Activated T-helper 9 cell treated with anti-CD3 and anti-CD28 coated beads, Interleukin-2, amount 50 U/mL, for 16 hours (primary cell): ENCODE measurements at places on chromosomes 11 and 22.

DNA sequence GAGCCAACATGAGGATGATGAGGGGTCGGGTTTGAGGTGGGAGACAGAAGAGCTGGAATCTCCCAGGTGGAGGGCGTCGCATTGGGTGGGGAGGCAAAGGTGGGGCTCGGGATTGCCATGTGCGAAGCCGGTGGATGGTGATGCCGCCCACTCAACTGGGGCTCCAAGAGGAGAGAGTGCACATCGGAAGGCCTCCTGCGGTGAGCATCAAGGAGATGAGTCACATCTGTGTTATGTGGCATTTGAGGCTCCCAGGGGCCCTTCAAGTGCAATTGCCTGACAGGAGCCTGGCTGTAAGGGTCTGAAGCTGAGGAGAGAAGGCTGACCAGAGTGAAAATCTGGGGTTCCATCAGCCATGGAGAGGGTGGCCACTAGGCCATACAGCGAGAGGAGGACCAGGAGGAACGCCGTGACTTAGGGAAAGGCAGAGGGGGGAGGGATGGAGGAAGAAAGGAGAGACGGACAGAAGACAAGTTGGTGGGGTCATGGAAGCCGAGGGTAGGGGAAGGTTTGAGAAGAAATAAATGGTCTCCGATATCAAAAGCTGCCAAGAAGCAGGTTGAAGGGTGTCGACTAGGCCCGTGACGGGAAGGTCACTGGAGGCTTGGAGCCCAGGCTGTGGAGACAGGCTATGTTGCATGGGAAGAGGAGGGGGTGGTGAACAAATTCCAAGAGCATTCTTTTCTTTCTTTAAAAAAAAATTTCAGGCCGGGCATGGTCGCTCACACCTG lies 21.3 kb downstream of the RASD2 start:
- no peak for DNase-seq

- no peak for DNase-seq
Measured at GRCh38 chr11:45922425-45923082, at the start of gene LARGE2. LARGE2 (plus strand) TSS chr11:45922656; CDS start chr11:45922883, 227 bp downstream.

DNA sequence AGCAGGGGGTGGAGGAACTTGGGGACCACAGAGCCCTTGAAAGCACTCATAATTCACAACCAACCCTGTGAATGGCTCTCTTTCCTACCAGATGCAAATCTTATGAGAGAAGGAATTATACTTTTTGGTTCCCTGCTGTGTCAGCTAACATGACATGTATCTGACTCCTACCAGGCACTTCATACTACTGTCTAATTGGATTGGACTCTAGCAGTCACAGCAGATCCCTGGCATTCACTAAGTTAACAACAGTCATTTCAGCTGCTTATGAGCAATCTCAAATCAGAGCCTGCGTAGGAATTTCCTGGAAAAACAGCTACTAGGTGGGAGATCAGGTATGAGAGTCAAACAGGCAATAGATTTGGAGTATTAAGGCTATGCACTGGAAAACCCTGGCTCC lies 11.1 kb upstream of the ENDOD1 start:
- DNase-seq: no peak

DNA sequence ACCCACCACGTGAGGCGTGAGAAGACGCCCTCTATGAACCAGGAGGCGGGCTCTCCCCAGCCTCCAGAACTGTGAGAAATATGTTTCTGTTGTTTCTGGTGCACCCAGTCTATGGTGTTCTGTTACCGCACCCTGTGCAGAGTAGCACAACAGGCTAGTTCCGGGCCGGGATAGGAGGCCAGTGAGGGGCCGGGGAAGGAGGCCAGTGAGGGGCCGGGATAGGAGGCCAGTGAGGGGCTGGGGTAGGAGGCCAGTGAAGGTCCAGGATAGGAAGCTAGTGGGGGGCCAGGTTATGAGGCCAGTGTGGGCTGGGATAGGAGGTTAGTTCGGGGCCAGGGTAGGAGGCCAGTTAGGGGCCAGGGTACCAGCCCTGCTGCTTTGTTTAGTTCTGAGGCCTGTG lies 204.6 kb downstream of the BARX2 start:
- DNase-seq: no peak

DNA sequence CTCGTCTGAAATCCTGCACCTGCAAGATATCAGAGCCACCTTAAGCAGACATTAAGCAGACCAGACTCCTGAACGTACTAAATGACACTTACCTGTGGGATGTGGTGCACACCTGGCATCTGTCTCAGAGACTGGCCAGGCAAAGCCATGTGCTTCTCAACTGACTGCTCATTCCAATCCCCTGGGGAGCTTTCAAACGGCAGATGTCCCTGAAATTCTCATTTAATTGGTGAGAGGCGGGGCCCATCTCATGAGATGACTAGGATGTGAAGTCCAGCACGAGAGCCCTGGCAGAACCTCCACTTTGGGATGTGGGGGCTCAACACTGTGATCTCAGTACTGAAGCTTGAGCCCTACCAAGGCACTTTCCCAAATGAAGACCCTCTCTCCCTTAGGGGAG lies 84.9 kb upstream of the HMGXB4 start:
- DNase-seq: no peak

GRCh38 chr22:50091092-50091768 lies 1.4 kb downstream of the MOV10L1 start:
- DNase-seq: no peak

DNA sequence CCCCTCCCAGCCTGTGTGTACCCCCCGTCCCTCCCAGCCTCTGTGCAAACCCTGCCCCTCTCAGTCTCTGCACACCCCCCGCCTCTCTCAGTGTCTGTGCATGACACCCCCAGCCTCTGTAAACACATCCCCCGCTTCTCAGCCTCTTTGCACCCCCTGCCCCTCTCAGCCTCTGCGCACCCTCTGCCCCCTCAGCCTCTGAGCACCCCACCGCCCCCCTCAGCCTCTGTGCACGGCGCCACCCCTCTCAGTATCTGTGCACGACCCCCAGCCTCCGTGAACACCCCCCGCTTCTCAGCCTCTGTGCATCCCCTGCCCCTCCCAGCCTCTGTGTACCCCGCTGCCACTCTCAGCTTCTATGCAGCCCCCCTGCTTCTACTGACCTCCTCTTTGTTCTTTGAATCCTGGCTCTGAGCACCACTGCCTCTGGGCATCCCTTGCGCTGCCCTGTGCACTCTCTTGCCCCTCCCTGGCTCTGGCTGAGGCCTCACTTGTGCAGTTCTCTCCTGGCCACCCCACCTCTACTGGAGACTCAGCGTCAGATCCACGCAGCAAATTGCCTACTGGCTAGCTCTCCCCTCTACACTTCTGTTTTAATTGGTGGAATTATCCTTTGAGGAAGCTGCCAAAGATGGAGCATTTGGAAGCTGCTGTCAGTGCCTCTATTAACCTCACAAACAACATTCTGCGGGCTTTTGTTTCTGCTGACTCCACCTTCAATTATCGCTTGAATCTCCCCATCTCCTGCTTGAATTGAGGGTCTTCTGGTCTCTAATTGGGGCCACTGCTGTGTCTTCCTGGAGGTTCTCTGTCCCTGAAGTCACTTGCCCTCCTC lies 838.6 kb downstream of the TBC1D22A start:
- DNase-seq: no peak

DNA sequence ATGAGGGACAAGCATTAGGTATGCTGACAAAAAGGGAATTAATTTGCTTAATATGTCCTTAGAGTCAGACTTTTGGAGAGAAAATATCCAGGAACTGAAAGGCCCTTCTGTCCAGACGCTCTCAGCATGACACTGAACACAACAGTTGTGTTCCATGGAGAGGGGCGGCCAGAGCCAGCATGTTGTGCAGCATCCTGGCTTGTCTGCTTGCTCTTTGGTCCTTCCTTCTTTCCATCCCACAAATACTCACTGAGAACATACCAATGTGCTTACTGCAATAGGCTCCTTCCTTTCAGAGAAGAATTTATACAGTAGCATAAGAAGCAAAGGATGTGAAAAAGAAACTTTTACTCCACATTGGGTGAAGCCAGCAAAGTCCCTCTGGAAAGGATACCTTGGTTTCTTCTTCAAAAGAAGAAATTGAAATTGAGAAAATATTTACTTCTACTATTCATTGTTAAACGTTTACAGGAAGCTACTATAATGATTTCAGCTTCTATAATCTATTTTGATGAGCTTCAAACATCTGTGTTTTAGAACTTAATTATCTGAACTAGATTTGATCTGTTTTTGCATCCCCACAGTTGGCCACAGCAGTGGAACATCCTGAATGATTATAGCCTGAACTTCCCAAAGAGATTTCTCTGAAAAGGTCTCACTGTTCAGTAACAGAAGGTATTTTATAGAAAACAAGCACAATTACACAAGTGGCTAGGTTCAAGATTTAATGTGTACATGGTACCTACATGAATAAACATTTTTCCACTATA lies 304.1 kb upstream of the PITPNB start:
- no peak for DNase-seq

DNA sequence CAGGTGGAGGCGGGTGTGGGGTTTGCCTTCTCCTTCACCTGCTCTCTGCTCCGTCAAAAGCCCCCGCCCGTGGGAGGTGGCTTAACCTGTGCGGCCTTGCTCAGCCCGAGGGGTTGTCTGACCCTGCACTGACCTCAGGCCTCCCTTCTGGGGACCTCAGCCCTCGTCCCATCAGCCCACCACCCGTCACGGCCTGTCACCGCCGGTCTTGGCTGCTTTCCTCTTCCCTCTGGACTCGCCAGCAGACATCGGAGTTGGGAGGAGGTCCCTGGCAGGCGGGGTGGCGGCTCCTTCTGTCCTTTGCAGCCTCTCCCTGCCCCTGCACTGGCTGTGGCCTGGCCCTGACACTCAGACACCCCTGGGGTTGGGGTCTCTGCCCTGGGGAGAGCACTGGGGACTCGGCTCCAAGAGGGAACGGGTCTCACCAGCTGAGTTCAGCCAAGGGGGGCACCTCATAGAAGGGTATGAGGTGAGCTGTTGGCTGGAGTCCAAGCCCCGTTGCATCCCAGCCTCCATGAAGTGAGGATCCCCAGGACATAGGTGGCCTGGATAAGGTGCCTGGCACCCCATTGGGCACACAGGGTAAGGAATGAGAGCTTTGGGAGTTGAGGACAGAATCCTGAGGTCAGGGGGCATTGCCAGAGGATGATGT lies 999.6 kb downstream of the BRD1 start:
- DNase-seq: no peak

DNA sequence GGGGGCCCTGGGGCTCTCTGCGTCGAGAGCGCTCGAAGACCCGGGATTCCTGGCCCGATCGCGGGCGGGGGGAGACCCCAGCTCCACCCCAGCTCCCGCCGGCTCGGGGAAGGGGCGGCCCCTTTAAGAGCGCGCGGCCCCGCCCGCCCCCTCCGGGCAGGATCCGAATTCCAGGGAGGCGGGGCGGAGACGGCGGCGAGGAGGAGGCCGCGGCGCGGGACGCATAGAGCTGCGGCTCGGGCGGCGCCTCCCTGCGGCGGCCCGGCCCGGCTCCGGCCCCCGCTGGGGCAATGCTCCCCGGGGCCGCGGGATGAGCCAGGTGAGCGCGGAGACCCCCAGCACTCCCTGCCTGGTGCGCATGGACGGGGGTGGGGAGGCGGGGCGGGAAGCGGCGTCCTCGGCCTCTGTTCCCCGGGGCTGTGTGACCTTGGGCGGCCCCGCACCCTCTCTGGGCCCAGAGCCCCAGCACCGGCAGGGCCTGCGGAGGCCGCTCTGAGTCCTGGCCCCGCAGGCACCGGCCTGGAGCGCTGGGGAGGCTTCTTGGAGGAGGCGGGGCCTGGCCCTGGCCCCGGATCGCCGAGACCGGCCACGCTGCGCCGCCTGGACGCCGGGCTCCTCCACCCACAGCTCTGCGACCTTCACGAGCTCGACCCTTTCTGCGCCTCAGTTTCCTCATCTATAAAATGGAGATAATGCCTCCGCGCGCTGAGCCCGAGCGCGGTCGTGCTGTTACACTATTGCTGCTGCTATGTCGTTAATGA lies 565 bp downstream of the GAS2L1 start:
- DNase-seq: no peak

GRCh38 chr11:125448136-125448535 lies 47.9 kb downstream of the FEZ1 start:
- no peak for DNase-seq

DNA sequence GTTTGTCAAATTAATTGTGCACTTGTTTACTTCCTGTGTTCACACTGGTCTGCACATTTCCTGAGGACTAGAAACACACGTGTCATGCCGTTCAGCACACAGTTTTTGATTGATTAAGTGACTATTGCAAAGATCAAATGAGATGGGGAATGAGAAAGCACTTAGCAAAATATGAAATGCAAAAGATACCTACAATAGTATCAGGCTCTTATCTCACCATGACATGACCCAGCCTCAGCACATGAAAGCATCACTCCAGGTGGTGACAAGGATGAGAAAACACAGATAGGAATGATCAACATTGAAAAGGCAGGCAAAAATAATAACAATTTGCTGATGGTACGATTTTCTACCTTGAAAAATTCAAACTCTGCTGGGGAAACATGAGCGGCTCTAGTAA lies 42.1 kb upstream of the TP53I11 start:
- no peak for DNase-seq

DNA sequence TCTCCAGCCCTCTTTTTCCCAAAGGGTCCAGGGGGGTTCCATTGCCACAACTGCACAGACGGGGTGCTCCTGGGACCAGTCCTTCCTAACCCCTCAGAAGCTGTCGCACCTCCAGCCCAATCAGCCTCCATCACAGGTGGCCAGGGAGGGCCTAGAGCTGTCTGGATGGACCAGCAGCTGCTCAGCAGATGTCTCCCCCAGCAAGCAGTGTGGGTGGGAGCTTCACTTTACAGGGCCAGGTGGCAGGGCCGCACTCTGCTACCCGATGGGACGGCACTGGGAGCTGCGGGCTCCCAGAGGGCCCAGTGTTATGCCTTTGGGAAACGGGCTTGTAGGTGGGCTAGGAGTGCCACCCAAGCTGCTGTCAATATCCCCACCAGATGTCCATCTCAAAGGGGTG lies 120.5 kb downstream of the DSCAML1 start:
- no peak for DNase-seq

DNA sequence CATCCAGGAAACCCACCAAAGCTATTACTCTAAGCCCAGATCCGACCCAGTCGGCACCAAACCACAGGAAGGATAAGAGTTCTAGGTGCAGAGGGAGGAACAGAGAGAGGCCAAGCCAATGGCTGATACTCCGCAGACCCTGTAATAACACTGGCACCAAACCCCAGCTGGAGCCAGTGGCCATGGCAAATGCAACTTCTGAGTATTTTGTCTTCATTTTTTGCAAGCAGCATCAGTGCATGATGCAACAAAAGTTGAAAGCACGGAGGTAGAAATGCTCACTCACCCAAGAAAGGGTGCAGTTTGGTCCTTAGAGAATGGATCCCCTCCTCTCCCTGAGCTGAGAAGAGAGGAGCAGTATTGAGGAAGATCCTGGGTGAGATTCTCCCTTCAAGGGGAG lies 2.8 kb downstream of the TMEM121B start:
- DNase-seq: no peak

DNA sequence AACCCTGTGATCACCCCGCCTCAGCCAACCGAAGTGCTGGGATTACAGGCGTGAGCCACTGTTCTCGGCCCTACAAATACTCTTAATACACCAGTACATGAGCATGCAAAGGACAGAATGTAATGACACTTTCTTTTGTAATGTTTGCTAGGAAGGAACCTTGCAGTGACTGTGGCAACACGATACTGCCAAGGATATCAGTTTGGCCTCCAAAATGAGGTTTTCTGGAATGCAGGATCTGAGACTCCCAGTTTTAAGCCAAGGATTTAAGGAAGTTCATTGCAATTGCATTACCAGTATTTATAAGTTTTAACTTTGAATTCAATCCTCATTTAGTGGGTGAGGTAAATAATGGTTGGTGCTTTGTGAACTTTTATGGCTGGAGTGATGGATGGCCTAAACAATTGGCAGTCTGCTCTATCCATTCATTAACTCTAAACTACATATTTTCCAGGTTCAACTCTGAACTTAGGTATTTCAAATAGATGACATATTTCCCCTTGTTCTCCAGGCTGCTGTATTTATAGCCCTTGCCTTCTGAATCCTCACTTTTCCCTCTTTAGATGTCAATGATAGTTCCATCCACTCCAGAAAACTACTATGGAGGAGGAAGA lies 330.3 kb downstream of the C11orf87 start:
- no peak for DNase-seq

- DNase-seq: no peak
Measured at GRCh38 chr11:55357560-55358184, 10.1 kb upstream of the OR4A15 start.
